ENCODE measurements at places on chromosomes 4 and X.

DNA sequence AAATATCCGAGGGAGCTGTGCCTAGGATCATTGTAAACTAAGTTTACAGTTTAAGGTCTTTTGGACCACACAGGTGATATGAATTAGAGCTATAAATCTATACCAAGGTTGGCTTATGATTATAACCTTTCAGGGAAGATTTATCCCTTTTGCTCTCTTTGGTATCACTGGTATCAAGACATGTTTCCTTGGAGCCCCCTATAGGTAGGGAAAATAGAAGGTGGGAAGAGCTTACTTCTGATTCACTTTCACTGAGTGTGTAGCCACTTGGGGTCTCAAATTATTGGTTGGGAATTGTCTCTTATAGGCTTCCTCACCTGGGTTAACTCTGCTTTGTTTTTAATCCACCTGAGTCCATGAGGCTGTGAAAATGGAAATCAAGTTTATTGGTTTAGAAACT lies 262.1 kb upstream of the NR3C2 start:
- no peak for DNase-seq

- DNase-seq = peak; percentile 32
Measured at GRCh38 chrX:40177117-40177430, 79.3 kb upstream of the BCOR start.

DNA sequence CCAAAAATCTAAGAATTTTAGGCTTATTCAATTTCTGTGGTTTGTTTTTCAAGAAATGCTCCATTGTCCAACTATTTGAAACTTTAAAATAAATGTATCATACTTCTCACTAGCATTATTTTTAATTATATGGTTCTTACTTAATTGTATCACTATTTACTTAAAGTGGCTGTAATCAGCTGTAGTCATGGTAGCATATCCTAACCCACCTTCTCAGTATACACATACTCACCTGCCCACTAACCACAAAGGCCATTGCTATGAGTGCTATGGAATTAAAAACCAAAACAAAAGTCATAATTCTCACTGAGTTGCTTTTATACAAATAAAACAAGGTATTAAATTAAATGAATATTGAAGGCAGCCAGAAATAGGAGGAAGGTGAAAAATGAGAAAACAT lies 5.0 kb downstream of the FBXO8 start:
- DNase-seq = no peak

DNA sequence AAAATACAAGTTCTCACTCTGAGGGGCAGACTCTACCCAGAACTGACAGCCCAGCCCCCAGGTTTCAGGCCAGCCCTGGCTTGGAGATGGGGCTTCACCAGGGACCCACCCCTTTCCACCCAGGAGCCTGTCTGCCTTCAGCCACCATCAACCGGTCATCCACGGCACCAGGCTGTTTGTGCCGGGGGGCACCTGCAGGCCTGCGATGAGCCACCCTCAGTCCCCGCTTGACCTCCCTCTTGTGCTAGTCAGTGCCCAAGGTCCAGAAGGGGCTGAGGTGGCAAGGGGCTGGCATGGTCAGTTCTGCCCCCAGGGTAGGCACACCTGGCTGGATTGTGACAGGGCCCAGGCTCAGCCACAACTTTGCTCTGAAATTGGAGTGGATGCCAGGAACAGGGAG lies 82.1 kb downstream of the ADRA2C start:
- no peak for DNase-seq

- DNase-seq = peak; percentile 80
Measured at GRCh38 chr4:75004755-75005668, 72.1 kb downstream of the PARM1 start.

- no peak for DNase-seq
Measured at GRCh38 chr4:123306769-123307168, 89.8 kb upstream of the SPRY1 start.

- no peak for DNase-seq
Measured at GRCh38 chr4:185359767-185360446, 35.8 kb downstream of the LRP2BP start.

DNA sequence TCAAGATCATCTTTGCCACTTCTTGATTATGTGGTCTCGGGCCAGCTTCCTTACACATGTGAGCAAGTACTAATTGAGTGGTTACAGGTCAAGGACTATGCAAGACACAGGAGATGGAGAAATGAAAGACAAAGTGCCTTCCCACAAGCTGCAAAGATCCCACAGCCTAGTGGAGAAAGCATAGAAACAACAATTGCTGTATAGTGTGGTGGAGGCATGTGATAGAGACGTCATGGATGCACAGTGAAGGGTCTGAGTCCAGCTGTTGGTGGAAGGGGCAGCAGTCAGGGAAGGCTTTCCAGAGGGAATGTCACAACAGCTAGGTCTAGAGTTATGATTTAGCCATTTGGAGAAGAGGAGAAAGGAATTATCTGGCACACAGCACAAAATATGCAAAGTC lies 210.6 kb downstream of the KDR start:
- DNase-seq = no peak

GRCh38 chr4:5905714-5906113 lies 12.8 kb upstream of the CRMP1 start:
- DNase-seq = no peak

DNA sequence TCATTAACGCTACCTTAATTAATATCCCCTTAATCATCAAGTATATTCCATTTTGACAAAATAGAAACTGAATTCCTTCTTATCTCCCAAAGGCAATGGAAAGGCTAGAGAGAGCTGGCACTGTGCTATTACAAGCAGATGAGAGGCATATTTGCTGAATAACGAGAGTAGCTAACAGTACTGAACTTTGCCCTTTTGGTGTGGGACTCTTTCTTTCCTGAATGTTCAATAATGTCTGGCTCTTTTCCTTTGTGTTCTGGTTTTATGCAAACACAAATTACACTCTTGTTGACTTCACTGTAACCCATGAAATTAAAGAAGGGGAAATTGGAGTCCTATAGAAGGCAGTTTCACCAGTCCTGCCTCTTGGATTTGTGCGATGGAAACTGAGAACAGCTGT lies 63.5 kb downstream of the SHROOM3 start:
- peak; percentile 32 for DNase-seq

GRCh38 chr4:566508-567295 lies 9.4 kb downstream of the TMEM271 start:
- DNase-seq = no peak

- DNase-seq = peak; percentile 18
Measured at GRCh38 chr4:150782311-150782710, 200.4 kb downstream of the MAB21L2 start.

GRCh38 chrX:15366506-15367352 lies 17.5 kb downstream of the VEGFD start:
- no peak for DNase-seq

- no peak for DNase-seq
Measured at GRCh38 chrX:100289066-100289558, 121.0 kb downstream of the PCDH19 start.

DNA sequence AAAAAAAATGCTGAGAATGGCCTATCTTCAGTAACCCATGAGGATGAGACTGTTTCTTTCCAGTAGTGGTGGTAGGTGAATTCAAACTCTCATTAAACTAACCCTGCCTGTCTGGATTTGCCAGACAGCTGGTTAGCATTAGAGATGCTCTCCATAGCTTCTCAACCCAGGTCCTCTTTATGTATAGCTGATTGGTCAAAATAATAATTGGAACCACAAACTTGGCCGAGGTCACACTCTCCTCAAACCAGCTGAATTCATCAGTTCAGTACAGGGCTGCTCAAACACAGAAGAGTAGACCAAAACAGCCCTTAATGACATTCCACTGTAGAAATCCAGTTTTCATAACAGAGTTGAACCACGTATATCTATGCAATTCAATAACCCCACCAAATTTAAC lies 85.3 kb downstream of the HCCS start:
- DNase-seq = no peak

DNA sequence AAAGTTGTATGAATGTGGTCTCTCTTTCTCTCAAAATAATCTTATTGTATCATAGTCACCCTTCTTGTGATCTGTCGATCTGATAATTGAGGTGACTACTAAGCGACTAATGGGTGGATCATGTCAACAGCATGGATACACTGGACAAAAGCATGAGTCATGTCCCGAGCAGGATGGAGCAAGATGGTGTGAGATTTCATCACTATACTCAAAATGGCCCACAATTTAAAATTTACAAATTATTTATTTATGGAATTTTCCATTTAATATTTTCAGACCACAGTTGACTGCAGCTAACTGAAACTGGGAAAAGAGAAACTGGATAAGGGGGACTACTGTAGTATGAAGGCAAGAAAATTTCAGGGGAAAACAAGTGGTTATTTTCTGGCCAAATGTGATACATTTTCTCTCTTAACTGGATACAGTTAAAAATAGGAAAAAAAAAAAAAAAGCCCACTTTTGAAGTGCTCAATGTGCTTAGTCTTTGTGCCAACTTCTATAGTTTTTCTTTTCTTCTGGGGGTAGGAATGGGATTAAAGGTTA lies 25.3 kb downstream of the FAM241A start:
- DNase-seq = no peak

DNA sequence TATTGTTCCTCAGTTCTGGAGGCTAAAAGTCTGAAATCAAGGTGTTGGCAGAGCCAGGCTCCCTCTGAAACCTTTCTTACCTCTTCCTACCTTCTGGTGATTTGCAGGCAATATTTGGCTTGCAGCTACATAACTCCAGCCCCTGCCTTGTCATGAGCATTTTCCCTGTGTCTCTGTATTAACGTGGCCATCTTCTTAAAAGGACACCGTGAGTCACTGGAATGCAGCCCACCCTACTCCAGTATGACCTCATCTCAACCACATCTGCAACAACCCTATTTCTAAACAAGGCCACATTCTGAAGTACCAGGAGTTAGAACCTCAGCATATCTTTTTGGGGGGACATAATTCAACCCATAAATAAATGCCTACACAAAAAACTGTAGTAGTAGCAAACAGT lies 40.7 kb downstream of the FANCB start:
- no peak for DNase-seq

DNA sequence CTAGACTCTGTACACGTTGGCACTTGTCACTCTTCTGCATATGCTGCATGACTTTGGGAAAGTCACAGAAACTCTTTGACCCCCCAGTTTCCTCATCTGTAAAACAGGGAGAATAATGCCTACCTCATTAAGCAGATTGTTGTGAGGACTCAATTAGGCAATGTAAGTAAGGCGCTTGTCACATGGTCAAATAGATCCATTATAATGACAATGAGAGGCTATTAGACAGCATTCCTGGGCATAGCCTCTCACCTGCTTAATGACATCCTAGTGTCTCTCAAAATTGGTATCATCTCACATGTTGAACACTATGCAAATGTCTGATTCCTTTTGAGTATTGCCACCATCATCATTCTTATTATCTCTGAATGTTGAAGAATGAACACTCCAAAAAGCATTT lies 172.6 kb upstream of the JADE1 start:
- no peak for DNase-seq

GRCh38 chrX:41180194-41180908 lies 95.1 kb downstream of the USP9X start:
- DNase-seq = peak; percentile 32

DNA sequence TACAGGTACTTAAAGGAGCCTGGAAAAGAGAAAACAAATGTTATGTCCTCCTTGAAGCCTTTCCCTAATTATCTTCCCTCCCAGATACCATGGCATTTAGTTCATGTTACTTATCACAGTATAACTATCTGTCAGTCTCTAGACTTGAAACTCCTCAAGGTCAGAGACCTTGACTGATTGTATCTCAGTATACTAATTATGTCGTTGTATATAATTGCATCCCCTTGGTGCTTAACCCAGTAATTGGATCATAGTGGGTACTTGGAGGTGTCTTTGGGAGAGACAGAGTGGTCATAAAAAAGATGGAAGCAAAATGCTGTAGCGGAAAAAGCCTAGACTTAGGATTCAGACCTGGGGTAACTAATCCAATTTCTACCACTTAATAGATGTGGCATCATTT lies 8.1 kb downstream of the IGBP1 start:
- no peak for DNase-seq

- DNase-seq = no peak
Measured at GRCh38 chr4:126470862-126471261, 1156.1 kb downstream of the FAT4 start.

- DNase-seq = no peak
Measured at GRCh38 chr4:26192899-26193869, 127.6 kb upstream of the RBPJ start.

All from body of pancreas (tissue), 4 donors.